Hypothalamus (tissue), 51 donors: ENCODE measurements at places on chromosomes 16 and 17.

GRCh38 chr17:58513965-58514769 is at the start of gene MTMR4:
Gene MTMR4 (minus strand): TSS chr17:58514638. CDS start chr17:58514407, 231 bp downstream.
- peak; percentile 75 for DNase-seq

DNA sequence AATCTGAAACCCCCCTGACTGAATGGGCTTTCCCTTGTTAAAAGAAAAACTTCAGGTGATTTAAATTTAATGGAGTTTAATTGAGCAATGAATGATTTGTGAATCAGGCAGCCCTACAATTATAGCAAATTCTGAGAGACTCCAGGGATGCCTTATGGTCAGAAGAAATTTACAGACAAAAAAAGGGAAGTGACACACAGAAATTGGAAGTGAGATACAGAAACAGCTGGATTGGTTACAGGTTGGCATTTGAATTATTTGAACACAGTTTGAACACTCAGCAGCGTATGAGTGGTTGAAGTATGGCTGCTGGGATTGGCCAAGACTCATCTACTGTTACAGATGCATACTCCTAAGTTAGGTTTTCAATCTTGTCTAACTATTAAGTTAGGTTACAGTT is 19.0 kb upstream of the CPHXL start:
- no peak for DNase-seq

DNA sequence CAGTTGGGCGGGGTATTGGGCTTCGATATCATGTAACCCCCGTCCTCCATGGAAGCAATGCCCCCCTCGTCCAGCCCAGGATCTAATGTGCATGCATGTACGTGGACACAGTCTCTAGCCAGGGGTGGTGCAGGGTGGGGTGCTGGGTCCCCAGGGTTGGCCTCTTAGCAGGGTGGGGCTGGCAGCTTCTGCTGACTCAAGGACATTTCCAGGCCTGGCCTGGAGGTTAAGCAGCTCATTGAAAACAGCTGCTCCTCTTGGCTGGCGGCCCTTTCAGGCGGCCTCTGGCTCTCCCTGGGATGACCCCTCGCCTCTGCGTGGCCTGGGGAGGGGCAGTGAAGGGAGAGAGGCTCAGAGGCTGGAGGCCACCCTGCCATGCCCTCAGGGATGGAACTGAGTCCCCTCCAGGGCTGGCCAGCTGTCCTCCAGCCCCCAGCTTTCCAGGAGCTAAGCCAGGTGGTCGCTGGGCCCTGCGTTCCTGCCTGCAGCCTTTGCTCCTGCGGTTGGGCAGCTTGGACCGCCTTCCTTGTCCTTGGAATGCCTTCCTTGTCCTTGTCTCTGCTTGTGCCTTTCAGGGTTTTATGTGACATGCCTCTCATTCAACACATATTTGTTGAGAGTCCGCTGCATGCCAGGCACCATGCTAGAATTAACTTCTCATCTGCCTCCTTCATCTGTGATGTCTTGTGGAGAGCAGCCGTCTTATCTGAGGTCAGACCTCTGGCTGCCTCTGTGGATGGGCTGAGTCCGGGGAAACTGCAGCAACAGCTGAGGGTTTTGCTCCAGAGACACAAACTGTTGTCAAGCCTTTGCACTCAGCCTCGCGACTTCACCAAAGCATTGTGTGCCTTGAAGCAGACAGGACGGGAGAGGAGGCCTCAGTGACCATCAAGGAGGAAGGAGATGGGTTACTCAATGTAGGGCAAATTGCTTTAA is 26.6 kb downstream of the MRC2 start:
- DNase-seq, result no peak

DNA sequence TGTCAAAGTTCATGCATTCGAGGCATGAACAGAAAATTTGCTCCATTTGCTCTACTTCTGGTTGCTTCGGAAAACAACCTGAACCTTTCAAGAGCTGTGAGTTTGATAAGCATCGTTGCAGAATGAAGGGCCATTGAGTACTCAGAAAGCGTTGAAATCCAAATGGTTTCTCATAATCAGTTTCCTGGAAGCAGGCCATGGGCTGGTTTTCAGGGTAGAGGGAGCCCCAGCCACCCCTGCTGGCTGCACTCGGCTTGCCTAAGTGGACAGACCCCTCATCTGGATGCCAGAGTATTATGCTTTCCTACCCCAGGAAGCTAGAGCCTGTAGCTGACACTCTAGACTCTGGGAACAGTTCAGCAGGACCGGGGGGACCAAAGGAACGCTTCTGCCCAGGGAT is 24.4 kb downstream of the SCNN1G start:
- no peak for DNase-seq

GRCh38 chr16:79182616-79183015 is 417.9 kb downstream of the MAF start:
- no peak for DNase-seq

GRCh38 chr17:40895106-40895730 is 10.2 kb upstream of the KRT20 start:
- no peak for DNase-seq
